ENCODE measurements at places on chromosomes 16 and 17.

- DNase-seq, result peak; percentile 100
Observed at GRCh38 chr17:10114931-10115535, 83.4 kb downstream of the GAS7 start.

- DNase-seq, result no peak
Observed at GRCh38 chr17:21199856-21200255, 14.1 kb downstream of the TMEM11 start.

DNA sequence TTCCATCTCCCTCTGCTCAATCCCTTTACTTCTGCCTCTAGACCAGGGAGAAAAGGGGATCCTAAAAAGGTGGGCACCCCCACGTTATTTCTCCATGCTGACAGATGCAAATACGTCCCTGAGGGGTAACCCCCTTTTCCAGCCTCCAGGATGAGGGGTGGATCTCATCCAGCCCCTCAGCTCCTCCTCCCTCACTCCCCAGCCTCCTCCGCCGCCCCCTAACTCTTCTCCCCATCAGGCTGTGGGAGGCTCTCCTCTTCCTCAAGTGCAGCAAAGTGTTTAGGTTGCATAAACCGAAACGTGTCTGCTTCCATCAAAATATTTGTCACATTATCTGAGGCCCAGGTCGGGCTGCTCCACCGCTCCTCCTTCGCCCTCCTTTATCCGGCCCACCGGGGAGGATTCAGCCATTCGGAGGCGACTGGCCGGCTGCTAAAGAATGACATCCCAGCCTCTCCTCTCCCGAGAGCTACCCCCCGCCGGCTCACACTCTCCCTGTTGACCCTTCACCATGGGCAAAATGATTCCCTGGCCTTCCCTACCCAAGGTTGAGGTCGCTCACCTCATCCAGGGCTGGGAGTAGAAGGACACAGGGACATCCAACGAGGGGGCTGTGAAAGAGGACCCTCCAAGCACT, 1.2 kb upstream of the C1QL1 start:
- DNase-seq, result no peak

DNA sequence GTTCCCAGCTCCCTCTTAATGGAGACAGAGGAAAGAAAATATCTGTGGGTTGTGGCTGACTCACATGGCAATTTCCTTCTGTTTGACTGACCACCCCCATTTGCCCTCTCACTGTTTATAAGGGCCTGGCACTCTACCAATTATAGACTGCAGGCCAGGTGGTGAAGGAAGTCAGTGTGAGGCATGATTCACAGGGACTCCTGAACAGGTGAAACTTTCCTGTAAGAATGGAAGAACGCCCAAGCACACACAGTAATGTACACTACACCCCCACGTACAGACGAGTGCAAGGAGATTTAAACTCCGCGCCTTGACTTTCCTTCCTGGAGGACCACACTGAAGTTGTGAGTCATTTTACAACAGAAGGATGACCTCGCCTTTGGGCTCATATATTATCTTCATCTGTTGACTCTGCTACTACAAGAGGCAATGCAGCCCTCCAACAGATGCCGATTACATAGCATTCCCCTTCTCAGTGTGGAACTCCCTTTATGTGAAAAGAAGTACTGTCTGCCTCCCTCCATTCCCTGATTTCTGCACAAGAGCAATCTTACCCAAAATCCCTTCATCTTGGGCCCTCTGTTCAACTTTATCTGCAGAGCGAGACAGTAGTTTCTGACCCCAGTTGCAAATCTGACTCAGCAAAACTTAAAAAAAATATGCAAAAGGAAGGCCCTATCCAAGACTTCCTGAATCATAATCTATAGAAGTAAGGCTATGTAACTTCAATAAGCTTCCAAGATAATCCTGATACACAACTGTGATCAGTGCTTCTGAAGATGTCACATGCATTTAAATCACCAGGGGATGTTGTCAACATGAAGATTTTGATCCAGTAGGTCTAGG, 163.6 kb downstream of the SHISA6 start:
- no peak for DNase-seq

DNA sequence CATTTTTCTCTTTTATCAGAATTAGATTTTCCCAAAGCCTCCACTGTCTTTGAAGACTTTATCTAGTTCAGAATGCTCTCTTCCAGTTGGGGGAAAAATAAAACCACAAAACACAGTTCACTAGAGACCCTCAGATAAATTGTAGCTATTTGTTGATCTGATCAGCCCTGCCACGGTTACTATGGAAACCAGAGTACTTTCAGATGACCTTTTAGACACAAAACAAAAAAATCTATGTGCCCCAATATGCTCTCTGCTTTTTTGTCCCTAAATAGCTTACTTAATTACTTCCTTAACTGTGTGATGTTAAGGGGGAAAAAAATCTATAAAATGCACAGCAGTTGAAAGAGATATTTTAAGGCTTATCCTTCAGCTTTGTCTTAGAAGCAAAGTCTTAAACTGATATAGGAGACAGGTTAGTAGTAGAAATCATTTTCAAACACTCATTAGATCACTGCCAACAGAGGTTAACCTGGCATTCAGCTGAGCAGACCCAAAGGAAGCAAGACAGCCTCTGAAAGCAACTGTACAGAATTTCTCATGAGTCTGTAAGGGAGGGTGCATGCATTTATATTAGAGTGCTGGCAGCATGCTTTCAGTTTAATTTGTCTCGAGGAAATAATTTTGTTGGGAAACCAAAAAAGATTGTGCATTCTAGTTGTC, 129.9 kb upstream of the CACNG5 start:
- no peak for DNase-seq

DNA sequence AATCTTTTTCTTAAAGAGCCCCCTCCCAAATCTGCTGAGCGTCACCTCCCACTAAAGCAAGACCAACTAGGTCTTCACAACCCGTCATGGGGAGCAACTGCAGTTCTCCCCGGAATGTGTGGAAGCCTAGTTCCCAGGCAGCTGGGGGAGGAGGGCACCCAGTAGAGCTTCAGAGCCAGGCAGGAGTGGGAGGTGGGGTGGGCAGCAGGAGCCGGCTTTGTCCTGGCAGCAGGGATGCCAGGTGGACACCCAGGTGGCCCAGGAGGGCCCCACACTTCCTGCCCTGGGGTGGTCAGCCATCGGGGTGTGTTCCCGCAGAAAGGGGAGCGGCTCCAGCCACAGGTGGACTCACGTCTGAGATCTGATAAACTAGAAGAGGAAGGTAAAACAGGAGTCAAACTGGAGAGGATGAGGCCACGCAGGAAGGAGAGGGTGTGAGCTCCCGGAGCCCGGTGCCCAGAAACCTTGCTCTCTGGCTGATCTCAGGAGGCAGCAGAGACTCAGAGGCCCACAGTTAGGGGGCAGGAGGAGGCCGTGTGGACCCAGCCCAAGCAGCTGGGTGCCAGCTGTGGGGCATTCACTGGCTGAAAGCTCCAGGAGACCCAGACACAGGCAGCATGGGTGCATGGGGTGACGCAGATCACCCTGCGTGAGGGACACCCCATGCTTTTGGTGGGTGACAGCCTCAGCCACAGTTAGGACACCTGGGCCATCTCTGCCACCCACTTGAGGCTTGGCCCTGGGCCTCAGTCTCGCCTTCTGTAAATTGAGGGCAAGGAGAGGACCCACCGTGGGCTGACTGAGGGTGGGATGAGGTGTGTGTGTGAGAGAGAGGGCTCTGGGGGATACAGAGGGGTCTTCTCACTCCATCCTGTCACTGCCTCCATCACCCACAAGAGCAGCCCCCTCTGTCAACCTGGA, 260.8 kb upstream of the TNRC6C start:
- no peak for DNase-seq

- DNase-seq, result no peak
Observed at GRCh38 chr17:77233127-77233526, 92.4 kb downstream of the SEC14L1 start.

GRCh38 chr16:66099306-66099705, 267.2 kb upstream of the CDH5 start:
- DNase-seq, result no peak

DNA sequence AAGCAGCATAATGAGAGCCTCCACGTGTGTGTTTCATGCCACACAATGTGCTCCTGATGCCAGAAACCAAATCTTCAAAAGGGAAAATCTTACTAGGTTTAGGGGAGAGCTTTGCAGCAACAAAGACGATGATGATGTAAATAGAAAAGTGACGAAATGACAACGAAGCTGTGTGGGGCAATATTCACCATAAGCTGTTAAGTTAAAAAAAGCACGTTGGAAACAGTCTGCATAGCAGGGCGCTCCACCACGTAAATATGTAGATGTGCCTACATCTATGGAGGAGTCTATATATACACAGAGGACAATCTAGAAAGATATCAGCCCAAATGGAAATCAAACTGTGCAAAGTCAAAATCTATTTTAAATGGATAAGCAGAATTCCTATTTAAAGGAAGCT, 61.0 kb downstream of the RPH3AL start:
- DNase-seq, result peak; percentile 43

GRCh38 chr17:77742579-77742978, 215.9 kb upstream of the TNRC6C start:
- no peak for DNase-seq

- DNase-seq, result peak; percentile 86
Observed at GRCh38 chr17:4789951-4790704, 1.4 kb downstream of the GLTPD2 start.

DNA sequence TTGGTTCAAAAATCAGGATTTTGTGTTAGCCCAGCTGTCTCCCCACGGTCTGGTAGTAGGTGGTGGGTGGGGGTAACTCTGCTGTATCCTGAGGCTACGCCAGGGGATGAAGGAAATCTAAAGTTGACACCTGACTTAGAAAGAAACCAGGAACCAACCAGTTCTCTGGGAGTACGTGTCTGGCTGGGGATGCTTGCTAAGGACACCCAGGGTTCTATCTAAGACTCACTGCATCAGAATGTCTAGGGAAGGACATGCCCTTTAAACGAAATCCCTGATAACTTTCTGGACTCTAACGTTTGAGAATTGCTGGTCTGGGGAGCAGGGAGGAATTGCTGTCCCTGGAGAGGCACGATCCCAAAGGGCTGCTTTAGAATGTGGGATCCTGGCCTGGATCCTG, 39.2 kb upstream of the CES5A start:
- DNase-seq, result no peak

- DNase-seq, result no peak
Observed at GRCh38 chr17:17628388-17629008, 37.0 kb upstream of the PEMT start.

- no peak for DNase-seq
Observed at GRCh38 chr17:72351884-72352346, 231.1 kb downstream of the SOX9 start.

DNA sequence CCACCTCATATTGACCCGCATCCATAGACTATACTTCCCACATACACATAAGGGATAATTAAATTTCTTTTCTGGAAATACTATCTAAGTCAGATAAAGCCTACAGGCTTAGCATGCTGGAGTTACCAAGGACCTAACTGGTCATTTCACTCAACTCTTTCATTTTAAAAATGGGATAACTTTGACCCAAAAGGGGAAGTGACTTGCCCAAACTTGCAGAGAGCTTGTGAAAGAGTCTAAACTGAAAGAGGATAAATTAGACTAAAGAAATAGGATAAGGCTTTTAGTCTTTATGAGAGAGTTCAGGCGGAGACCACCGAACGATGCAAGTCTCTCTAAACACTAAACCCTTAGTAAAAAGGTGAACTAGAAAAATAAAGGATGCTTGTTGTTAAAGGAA, 3.9 kb upstream of the KRT33A start:
- DNase-seq, result peak; percentile 19

DNA sequence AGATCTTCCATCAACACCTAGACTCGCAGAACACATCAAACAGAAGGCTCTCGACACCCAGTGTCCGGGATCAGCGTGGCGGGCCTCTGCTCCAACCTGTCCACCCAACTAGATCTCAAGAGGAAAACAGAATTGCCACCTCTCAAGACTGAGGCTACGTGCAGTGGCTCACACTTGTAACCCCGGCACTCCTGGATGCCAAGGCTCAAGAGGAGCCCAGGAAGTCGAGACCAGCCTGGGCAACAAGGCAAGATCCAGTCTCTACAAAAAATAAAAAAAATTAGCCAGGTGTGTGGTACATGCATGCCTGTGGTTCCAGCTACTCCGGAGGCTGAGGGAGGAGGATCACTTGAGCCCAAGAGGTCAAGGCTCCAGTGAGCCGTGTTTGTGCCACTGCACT, 132.6 kb downstream of the ZFHX3 start:
- DNase-seq, result no peak

GRCh38 chr17:68341482-68341881, 50.2 kb downstream of the ARSG start:
- no peak for DNase-seq

DNA sequence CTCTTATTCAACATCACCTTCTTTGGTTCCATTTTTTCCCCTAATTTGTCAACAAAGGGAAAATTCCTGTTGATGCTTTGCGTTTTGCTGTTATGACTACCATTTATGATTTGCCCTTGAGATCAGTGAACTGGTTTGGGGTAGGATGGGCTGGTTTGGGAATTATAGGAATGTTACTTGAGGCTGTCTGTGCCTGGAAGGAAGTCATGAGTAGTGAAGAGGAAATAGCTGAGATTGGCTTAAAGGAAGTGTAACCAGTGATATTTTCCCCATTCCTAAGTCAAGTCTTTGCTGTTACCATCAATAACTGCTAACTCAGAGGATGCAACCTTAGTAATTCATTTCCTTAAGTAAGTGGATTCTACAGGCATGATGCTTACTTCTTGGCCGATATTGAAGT, 179.2 kb downstream of the MAP2K6 start:
- no peak for DNase-seq

DNA sequence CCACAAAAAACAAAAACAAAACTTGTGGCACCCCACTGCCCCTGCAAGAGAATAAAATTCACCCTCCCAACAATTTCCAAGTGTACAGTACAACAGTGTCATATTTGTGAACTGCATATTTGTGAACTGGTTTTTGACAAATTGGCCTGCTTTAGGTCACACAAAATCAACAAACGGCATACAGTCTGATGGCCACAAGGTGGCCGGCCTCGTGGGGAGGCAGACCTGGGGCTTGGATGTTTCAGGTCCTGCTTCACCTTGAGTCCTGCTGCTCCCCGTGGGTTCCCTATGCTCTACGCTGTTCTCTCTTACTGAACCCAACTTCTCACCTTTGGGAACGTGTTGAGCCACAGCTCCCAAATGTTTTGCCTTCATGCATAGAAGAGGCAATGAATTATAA, 102.2 kb downstream of the CDK5R1 start:
- DNase-seq, result peak; percentile 22

DNA sequence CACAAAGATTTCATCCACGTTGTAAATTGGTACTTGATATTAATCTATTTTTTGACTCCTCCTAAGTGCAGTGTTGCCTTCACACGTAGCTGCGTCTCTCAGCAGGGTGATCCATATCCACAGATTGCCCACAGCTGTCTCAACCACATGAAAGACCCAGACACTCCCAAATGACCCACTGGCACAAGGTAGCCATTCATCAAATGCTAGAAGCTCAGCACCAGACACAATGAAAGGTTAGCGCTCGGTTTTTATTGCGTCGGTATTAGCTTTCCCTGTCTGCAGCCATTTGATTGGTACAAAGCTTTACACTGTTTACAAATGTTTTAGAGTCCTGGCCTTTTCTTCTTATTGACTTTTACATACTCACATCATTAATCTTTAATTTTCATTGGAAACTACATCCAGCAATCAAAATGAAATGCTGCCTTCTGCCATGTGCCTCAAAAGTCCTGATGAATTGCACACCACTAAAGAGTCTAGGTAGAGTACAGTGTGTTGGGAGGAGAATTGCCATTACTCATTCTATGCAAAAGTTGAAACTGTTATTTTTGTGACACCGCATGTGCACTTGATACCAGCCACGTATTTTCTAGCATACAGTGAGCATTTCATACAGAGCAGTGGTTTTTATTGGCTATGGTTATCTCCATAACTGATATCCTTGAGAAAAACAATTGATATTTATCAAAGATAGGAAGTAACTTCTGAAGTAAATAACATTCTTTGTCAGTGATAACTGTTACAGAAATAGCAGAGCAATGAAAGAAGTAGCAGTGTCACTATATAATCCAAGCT, 127.3 kb upstream of the NUDT7 start:
- DNase-seq, result no peak
